Naive thymus-derived CD8-positive, alpha-beta T cell (primary cell): ENCODE measurements at places on chromosomes 5 and 9.

DNA sequence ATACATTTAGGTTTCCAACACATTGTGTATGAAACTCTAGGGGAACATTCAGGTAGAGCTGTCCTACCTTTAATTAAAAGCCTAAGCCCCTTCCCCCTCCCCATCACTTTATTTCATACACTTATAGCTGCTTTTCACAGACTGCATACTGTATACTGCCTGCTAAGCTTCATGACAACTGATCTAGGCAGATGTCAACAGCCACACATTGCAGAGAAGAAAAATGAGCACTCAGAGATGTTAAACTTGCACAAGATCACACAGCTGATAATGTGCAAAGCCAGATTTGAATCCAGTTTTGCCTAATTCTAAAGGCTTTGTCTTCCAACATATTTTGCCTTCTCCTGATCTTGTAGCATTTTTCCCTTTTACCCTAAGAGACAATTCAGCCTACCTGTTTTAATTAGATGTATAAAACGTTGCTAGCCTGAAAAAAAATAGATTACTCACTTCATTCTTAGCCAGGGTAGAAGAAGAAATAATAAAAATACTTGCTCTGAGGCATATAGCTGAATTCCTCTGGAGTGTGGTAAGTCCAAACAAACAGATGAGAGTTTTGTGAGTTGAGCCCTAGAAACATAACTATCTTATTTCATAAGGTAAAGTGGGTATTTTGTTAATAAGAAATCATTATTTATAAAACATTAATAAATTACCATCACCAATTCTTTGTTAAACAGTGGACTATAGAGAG lies 56.9 kb upstream of the CAST start:
- DNase-seq, result no peak

GRCh38 chr5:30956251-30956650 lies 237.2 kb upstream of the CDH6 start:
- no peak for DNase-seq

GRCh38 chr9:137787381-137787780 lies 90.2 kb upstream of the CACNA1B start:
- no peak for DNase-seq

DNA sequence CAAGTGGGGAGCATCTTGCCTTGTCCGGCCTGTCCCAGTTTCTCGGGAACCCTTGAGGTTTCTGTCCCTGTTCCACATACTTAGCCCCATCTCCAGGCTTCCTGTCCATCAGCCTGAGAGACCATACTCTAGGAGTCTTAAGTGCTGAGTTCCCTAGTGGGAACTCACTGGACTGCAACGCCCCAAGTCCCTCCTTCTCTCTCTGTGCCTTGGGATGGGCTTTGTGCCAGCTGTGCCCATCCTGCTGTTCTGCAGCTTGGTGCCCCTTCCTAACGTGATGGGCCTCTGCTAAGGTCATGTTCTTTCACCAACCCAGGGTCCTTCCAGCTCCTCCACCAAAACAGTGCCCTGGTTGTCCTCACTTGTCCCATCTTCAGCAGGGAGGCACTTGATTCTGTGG lies 222.3 kb upstream of the ANKRD55 start:
- no peak for DNase-seq
